Fibroblast of the aortic adventitia (primary cell): ENCODE measurements at places on chromosomes 1 and 21.

DNA sequence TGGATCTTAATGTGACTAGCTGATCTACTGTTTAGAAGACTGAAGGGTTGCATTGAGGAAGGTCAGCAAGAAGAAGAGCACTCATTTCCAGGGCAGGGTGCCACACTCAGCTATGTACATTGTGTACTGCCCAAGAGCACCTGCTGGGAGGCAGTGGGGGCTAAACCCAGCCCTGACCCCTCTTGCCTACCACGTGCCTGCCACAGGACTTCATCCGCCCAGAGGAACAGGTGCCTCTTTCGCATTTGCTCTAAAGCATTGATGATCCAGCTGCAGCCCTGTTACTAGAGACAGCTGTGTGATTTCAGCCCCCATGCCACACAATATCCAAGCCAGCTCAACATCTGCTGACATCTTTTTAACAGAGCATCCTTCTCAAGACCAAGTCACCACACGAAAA is 341.8 kb downstream of the LMX1A start:
- DNase-seq, result no peak

DNA sequence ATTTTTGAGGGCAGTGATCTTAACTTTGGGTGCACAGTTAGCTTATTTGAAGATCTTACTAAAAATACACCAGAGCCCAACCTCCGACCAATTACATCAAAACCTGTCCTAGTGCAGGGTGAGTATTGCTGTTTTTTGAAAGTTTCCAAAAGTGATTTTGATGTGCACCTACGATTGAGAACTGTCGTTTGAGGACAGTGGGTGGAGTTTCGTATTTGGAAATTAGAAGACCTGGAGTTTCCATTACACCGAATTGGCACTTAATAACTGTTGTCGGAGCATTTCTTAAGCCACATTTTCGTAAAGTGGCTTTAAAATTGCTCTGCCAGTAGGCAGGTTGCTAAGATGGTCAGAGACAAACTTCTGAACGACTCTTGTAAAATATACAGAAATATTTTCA is 1.1 kb downstream of the SOD1 start:
- DNase-seq, result no peak

DNA sequence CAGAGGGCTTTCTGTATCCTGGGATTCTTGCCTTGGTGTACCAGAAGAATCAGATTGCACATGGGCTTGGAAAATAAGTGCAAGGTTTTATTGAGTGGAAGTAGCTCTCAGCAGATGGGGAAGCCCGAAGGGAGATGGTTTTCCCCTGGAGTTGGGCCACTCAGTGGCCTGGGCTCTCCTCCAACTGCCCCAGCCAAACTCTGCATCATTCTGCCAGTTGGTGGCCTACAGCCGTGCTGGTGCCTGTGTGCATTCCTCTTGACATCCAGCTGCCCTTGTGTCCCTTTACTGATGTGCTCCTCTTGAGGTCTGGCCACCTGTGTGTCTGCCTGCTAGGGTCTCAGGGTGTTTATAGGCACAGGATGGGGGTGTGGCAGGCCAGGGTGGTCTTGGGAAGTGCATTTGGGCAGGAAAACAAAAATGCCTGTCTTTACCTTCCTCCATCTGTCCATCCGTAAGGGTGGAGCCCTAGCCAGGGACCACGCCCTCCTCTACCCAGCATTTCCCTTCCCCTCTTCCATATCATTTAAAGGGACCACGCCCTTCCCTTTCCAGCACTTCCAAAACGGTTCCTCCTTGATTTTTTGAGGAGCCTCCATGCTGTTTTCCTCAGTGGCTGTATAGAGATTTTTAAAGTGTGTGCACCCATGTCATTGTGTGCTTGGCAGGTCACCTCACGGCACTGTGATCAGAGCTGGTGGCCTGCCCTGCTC is 18.9 kb downstream of the SNAP47 start:
- peak; percentile 75 for DNase-seq

DNA sequence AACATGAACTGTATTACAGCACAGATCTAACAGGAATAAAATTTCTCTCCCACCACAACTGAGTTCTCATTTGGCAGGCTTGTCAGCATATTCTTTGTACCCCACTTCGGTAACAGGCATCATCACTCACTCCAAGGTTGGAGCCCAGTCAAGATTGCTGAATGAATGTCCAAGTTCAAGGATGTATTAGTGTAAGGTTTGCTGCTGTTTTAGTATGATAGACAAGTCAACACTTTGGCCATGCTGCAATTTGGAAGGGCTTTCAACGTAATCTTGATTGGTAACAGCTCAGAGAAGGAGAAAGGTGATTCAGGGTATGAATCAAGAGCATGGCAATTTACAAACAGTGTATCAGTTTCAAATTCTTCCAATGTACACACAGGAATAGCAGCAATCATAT is 6.8 kb downstream of the SSX2IP start:
- no peak for DNase-seq

DNA sequence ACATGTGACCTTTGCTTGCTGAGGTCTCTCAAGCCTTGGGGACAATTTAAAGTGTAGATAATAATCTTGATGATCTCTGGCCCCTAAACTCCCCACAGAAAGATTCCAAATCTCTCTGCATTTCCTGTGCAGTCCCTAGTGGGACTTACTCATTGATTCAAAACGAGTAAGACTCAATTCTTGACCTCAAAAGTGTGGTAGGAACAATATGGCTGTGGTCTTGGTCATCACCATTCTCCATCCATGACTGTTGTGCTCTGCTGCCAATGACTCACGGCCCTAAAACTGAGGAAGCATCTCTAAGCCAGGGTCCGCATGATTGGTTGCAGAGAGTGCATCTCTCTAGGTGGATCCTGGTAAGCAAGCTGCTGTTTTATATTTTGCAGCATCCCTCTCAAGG is 268.0 kb downstream of the PTGER3 start:
- DNase-seq, result peak; percentile 81

- DNase-seq, result no peak
These were observed 84.2 kb downstream of the PCP4 start for GRCh38 chr21:39951183-39952101.

GRCh38 chr1:43468414-43468813 is 14.7 kb upstream of the HYI start:
- no peak for DNase-seq

DNA sequence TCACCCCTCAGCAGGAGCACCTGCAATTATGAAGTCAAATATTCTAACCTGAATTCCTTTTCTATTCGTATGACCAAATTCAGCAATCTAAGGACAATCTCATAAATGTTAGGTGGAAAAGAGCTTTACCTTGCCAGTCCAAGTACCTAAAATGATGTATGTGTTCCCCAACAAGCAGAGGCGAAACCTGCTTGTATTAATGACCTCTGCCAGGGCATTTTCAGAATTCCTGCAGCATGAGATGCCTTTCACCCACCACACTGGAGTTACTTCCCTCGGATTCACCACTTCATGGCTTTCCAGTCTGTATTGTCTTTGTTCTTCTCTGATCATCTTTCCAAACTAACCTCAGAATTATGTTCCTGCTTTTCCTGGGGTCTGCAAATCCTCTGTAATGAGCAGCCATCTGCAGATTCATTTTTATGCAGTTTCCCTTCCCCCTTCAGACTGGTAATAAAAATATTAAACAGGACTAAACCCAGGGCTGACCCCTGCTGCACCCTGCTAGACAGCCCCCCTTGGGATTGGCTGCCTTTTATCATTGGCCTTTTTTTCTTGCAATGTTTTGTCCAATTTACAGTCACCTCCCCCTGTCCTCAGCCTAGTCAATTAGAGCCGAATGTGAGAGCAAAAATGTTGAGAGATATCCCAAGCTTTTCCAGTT is 26.6 kb upstream of the CASQ2 start:
- DNase-seq, result no peak

DNA sequence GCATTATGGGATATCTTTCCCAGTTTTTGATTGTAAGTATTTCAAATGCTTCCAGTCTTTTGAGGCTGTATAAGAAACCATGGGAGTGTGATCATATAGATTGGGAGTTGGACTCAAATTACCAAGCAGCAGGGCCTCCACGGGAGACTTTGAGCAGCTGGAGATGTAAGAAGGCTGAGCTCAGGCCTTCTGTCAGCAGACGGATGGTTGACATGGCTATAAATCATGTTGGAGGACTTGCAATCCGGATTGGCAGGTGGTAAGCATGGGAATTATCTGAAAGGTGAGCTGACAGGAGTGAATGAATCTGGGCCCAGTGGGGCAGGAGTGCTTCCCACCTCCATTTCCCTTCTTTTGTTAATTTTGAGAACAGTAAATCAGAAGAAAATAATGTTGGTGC is 83.2 kb upstream of the PPM1J start:
- DNase-seq, result no peak

DNA sequence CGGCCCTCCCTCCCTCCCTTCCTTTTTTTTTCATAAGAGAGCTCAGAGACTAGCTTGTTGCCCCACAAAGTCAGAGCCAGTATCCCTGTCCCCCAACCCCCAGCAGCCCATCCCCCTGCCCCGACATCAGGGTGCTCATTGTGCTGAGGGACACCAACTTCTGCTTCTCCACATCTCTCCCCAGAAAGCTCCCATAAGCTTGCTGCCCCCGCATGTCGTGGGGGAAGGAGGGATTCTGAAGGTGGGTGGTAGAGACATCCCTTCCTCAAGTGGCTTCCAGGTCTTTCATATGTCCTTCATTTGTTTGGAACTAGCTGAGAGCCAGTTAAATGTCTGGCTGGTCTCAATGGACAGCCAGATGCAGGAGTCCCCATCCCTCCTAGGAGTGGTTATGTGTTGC is 41.2 kb downstream of the RHBG start:
- DNase-seq, result no peak

DNA sequence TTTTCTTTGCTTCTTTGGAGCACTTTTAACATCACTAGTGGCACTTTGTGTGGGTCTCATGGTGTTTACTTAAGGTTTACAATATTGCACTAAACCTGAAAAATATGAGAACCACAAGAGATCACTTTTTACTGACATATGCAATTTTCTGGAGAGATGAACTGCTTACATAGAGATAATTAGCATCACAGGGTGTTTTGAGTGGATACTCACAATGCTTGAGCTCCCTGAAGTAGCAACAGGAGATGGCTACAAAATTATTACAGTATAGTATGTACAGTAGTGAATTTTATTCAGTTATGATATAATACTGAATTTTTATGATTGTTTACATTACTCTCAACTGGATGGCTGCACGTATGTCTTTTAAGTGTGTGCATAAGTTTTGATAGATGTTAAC is 22.6 kb downstream of the RPRD2 start:
- DNase-seq, result no peak

- peak; percentile 16 for DNase-seq
These were observed 85.4 kb upstream of the SLC25A33 start for GRCh38 chr1:9453779-9454418.

- peak; percentile 65 for DNase-seq
These were observed 14.8 kb upstream of the BTG2 start for GRCh38 chr1:203290261-203291089.

GRCh38 chr1:74818661-74819456 is 85.9 kb downstream of the TYW3 start:
- no peak for DNase-seq

DNA sequence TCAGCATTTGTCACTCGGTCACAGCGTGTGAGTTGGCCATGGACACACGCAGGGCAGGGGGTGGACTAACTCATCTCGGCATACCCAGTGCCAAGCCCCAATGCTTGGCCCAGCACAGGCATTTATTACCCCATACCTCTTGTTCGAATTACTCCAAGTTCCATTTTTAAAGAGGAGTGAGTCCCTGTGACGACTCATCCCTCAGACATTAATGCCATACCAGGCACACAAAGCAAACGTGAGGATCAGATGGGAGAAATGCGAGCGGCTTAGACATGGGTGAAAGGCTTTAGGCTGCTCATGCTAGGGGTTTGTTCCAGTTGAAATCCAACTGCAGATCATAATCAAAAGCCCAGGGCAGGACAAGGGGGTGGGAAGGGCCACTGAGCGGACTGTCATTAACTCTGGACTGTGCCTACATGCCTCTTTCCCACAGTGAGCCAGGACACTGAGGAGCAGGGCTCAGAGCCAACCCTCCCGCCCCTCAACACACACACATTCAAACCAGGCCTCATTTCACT is 118.5 kb upstream of the NGF start:
- DNase-seq, result no peak

GRCh38 chr1:162329826-162330225 is 46.8 kb downstream of the SPATA46 start:
- DNase-seq, result peak; percentile 27

GRCh38 chr21:42760361-42760950 is 107.0 kb downstream of the PDE9A start:
- no peak for DNase-seq

DNA sequence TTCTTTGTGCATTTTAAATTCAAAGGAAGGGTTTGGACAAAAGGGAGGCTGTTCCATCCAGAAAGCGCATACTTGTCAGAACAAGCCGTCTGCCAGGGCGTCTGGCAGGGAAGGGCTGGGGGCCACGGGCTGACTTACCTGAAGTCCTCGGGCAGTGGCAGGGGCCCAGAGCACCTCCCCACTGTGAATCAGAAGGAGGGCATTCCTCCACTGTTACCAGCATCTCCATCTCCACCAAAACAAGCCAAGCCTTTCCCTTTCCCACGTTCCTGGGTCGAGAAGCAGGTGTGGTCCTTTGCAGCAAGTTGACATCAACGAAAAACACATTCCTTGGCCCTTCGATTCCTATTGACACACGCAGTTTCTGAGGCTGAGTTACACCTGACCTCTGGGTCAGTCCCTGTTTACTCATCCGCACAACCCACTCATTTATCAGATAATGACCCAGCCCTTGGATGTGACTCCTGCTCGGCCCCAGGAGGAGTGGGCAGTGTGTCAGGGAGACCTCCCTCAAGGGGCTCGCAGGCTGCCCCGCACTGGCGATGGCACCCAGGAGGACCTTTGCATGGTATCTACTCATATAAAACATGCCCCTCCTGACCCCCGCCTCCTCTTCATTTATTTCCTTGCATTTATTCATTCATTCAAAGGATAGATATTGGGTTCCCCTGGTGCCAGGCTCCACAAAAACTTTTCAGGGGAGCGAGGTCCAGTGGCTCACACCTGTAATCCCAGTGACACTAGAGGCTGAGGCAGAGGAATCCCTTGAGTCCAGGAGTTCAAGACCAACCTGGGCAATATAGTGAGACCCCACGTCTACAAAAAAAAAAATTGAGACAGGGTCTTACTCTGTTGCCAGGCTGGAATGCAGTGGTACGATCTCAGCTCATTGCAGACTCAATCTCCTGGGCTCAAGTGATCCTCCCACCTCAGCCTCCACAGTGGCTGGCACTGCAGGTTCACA is 60.2 kb downstream of the TOMM20 start:
- peak; percentile 75 for DNase-seq

GRCh38 chr1:162033428-162033827 is 9.8 kb upstream of the OLFML2B start:
- peak; percentile 18 for DNase-seq

GRCh38 chr1:214864896-214865688 is 217.4 kb upstream of the KCNK2 start:
- DNase-seq, result peak; percentile 87

DNA sequence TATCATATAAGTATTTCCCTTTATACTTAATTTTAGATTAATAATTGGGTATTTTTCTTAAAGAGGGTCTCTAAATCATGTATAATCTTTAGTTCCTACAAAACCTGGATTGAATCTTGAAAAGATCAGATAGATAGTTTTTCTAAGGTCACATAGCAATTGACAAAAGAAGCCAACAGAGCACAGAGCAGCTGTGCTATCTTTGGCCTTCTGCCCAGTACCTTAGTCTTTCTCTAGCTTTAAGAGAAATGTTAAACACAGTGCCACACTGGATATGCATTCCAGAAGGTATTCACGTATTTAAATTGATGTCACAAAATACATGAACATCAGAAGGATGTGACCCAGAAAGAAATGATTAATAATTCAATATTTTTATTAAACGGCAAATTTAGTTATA is 86.8 kb downstream of the C21orf91 start:
- peak; percentile 3 for DNase-seq
